ENCODE measurements at places on chromosomes 13 and 19.

GRCh38 chr19:53506728-53507127 lies 31.2 kb upstream of the ZNF331 start:
- DNase-seq, result no peak

- no peak for DNase-seq
Observed at GRCh38 chr13:73825143-73825542, 309.1 kb downstream of the KLF12 start.

DNA sequence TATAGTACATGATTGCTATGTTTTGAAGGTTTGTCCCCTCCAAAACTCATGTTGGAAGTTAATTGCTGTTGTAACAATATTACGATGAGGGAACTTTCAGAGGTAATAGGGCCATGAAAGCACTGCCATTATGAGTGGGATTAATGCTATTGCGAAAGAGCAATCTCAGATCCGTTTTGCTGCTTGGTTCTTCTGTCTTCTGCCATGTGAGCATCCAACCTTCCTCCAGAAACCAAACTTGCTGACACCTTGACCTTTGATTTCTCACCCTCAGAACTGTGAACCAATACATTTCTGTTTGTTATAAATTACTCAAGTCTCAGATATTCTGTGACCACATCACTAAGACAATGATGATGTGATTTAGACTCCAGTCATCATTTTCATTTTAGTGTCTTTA lies 2590.9 kb downstream of the PCDH9 start:
- DNase-seq, result no peak

- DNase-seq, result peak; percentile 83
Observed at GRCh38 chr19:1074544-1075283, 7.7 kb downstream of the ARHGAP45 start.

DNA sequence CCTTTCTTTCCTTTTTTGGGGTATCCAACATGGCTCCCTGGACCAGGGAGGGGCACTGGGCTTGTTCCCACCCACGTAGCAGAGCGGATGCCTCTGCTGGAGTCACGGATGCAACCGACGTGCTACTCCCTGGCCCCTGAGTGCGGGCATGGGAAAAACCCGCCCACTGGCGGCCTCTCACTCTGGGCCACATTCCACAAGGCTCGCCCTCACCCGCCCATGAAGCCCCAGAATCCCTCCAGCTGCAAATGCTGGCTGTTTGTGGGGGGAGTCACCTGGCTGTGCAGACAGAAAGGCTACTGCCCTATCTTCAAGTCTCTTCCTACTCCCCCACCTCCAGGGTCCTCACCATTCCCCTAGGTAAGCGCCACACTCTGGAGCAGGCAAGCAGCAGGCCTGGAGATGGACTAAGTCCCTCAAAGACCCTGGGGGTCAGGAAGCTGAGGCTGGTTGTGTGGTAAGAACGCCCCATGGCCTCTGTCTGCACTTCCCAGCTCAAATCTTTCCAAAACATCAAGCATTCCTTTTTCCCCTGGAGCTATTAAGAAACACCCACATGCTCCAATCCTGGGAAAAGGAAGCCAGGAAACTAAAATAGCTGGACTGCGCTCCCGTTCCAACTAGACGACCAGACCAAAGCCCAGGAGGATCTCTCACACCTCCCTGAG lies 17.9 kb upstream of the EPHX3 start:
- DNase-seq, result peak; percentile 90

DNA sequence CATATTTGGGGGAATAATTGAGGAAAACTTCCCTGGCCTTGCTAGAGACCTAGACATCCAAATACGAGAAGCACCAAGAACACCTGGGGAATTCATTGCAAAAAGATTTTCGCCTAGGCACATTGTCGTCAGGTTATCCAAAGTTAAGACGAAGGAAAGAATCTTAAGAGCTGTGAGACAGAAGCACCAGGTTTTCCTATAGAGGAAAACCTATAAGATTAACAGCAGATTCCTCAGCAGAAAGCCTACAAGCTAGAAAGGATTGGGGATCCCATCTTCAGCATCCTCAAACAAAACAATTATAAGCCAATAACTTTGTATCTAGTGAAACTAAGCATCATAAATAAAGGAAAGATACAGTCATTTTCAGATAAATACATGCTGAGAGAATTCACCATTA lies 114.9 kb downstream of the PIBF1 start:
- DNase-seq, result no peak

DNA sequence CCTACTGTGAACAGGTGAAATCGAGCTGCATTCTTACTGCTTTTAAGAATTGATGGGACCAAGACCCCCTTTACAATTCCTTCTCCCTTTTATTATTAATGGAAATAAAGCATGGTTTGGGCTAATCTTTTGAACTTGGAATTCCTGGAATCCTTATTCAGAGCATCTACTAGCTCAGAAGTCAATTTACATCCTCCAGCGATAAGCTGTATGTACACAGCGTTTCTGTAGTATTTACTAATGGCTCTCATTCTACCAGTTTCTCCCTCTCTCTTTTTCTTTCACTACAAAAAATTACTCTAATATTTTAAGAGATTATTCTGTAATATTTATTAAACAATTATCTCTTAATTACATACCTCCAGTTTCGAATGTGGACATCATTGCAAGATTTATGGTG lies 31.5 kb downstream of the FREM2 start:
- DNase-seq, result no peak

DNA sequence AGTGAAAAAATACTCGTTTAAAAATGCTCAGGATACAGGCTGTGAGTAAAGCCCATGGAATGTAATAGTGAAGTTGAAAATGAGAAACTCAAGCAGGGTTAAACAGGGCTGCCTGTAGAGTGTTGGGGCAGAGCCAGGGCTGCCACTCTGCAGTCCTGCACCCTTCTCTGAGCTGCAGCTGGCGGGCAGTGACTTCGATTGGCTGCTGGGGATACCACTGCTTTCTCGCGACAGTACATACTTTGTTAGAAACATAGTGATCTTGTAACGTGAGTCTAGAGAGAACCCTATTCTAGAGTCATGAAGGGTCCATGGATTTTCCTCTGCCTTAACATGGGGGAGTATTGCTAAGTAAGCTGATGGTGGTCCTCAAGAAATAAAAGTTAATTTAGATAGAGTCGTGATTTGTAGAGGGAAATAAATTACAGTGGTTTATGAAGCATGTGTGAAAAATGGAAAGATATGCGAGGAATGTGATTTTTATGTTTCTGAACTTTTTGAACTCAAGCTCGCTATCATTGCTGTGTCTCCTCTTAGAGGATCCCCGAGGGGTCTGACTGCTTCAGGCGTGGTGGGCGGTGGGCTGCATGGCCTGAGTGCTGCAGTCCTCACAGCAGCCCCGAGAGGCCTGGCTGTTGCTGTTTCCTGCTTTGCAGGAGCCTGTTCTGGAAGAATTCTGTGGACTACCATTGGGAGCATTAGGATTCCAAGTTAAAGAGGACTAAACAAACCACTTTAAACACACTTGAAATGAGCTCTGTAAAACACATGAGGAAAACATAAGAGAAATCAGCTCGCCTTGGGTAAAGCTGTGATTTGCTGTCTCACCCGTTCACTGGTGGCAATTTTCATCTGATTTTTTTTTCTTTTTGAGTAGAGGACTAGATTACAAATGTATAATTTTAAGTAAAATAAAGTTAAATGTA lies 95.7 kb downstream of the ARHGEF7 start:
- DNase-seq, result no peak

GRCh38 chr13:80931118-80931517 lies 590.2 kb upstream of the SPRY2 start:
- DNase-seq, result no peak

GRCh38 chr19:34979819-34980640 lies 16.0 kb upstream of the ZNF792 start:
- DNase-seq, result no peak

DNA sequence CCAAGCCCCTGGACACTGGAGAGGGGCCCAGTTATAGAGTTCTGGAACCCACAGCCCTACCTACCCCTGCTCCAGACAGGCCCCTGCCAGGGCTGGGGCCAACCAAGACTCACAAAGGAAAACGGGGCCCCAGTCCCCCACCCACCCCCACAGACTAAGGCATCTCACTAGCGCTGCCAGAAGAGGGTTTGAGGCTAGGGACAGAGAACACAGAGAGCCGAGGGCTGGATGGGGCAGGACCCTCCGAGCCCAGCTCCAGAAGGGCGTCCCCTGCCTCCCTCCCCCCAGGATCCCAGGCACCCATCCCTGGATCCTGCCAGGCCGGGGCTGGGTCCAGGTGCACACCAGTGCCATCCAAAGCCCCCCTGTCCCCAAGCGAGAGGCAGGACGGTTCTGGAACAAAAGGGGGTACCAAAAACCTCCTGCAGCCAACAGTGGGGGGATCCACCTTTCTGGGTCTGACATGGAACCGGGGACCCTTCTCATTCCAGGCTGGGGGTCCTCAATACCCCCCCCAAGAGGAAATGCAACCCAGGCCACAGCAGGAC lies 4.4 kb upstream of the REXO1 start:
- DNase-seq, result no peak

GRCh38 chr19:15584541-15585115 lies 30.4 kb upstream of the CYP4F8 start:
- peak; percentile 14 for DNase-seq

- DNase-seq, result no peak
Observed at GRCh38 chr13:40217675-40218074, 448.8 kb downstream of the FOXO1 start.

DNA sequence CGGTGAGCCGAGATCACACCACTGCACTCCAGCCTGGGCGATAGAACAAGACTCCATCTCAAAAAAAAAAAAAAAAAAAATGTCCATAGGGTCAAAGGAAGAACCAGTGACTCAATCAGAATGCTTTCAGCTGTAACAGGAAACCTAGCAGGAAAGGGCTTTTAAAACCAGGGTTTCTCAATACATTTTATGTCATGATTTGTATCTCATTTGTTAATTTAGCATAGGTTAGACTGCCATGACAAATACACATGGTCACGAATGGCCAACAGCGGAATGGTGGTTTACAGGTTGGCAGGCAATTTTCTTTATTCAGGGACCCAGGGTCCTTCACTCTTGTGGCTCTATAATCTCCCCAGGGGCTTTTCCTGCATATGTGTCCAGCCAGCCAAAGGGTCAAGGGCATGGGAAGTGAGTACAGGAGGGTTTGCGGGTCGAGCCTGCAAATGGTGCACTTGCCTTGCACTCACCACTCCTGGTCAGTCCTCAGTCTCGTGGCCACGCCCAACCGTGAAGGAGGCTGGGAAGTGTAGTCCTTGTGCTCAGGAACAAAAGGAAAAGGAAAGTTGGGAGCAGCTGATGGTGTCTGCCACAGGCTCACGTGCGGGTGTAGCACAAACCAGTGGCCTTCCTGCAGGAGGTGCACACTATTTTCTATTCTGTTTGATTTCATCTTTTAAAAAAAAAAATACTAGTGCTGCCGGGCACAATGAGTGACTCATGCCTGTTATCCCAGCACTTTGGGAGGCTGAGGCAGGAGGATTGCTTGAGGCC lies 14.8 kb downstream of the DHX34 start:
- DNase-seq, result no peak

DNA sequence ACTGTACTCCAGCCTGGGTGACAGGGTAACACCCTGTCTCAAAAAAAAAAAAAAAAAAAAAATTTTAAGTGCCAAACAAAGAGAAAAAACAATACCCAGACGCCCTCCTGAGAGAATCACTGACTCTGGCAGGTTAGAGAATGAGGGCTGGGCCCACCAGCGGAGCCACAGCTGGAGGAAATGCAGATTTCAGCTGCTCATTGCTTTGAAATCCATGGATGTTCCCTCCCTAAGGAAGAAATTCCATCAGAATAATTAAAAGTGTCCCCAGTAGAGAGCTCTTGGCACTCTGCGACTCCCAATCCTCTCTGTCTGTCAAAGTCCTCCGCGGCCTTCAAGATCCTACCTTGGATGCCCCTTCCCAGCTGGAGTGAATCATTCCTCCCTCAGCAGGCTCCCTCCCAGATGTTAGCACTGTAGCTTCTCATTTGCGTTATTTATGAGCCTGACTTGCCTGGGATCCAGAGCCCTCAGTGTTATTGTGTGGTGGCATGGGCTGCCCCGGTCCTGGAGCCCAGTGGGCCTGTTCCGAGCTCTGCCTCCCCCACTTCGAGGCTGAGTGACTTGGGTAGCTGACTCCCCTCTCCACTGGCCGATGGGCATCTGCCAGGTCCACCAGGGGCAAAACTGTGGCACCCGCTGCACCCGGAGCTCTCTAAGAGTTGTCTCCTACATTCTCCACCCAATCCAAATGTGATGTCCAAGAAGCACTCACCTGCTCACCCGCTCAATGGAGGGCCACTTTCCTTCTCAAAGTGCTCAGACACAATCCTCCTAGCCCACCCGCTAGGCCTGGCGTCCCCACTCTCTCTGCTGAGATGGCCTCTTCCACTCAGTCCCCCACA lies 47.0 kb downstream of the SERP2 start:
- DNase-seq, result no peak

GRCh38 chr19:5091018-5091683 lies 122.2 kb downstream of the KDM4B start:
- DNase-seq, result no peak

DNA sequence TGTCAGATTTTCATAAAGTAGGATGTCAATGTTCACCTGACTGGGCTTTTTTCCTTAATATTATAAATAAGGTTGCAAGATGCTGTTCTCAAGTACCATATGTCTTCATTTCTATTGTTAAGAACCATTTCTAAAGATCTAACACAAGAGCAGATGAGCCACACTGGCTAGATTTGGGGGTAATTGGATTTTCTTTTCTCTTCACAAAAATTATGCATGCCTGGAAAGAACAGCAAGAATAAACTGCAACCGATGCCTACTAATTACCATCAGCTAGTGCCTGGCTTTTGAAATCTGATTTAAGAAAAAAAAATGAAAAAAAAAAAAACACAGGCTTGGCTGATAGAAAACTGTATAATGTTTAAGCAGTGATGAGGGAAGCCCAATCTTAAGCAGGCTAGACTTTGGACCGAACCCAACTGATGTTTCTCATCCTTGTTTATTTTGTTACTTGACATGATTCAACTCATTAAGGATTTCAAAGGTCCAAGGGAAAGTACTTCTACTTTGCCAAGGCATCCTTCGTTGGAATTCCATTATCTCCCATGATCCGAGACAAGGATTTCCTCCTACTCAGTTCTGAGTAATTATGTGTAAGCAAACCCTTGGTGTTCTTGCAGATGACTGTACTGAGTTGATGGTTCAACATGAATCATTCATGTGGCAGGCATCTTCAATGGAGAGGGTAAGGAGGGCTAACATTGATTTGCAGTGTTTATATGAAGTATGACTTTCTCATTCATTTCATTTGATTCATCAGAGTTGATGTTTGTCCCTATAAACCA lies 300.5 kb downstream of the SPRY2 start:
- no peak for DNase-seq

- no peak for DNase-seq
Observed at GRCh38 chr19:46475986-46476385, 4.6 kb upstream of the PNMA8A start.

Data from ascending aorta (tissue), 2 donors.